Cardiac muscle cell (in vitro differentiated cells and primary cell): ENCODE measurements at places on chromosomes 11 and 22. TPM values are rescaled to one million over a fixed set of nuclear protein-coding genes. Genes with fewer than 3 reads are reported as not detected.

MMP13 gene
- not detected in 2 replicates for polyA plus RNA-seq

IFITM10 gene
- 1.4 TPM in 1 of 2 replicates, not detected in the other for polyA plus RNA-seq

TTC28 gene
- polyA plus RNA-seq = 27.3 and 35.2 TPM in 2 replicates

FAM111A gene
- 1.5 and 5.3 TPM in 2 replicates for polyA plus RNA-seq

TMEM121B gene
- 4.5 and 7.9 TPM in 2 replicates for polyA plus RNA-seq

GRCh38 chr22:28779833-28780232, 7.3 kb downstream of the CCDC117 start:
- no peak for DNase-seq

GRCh38 chr11:26199331-26200095, 132.4 kb upstream of the ANO3 start:
- no peak for DNase-seq

DNA sequence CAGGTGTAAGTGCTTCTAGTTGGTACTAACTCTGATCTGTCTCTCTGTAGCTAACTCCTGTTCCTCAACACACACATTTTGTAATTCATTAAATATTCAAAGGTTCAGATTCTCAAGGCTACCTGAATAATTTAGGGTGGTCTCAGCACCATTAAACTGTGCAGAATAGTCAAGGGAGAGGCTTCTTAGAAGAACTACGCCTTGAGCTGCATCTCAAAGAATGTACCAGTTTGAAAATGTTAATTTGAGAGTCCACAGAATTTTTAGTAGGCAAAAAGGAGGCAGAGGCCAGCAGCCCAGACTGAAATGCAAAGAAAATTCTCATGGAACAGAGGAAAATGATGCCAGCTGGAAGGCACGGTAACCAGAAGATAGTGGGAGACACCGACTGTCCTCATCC, 72.2 kb downstream of the GAB2 start:
- DNase-seq = no peak

GRCh38 chr11:116638463-116638862, 134.3 kb downstream of the BUD13 start:
- DNase-seq = no peak

DNA sequence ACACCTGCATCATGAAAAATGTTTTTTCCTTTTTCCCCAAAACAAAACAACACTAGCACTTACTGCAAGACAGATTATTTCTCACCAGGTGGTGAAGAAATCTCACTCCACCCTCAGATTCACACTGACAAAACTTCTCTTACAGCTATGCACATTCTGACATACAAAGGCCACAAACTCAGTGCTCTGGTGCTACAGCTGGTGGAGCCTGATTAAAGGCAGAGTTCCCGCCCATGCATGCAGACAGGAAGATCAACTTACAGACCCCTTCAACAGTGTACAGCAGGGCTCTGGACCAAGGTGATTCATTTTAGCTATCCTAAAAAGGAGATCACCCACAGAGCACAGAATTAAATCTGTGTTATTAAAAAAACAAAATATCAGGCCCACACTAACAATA, 112.6 kb downstream of the CADM1 start:
- no peak for DNase-seq

DNA sequence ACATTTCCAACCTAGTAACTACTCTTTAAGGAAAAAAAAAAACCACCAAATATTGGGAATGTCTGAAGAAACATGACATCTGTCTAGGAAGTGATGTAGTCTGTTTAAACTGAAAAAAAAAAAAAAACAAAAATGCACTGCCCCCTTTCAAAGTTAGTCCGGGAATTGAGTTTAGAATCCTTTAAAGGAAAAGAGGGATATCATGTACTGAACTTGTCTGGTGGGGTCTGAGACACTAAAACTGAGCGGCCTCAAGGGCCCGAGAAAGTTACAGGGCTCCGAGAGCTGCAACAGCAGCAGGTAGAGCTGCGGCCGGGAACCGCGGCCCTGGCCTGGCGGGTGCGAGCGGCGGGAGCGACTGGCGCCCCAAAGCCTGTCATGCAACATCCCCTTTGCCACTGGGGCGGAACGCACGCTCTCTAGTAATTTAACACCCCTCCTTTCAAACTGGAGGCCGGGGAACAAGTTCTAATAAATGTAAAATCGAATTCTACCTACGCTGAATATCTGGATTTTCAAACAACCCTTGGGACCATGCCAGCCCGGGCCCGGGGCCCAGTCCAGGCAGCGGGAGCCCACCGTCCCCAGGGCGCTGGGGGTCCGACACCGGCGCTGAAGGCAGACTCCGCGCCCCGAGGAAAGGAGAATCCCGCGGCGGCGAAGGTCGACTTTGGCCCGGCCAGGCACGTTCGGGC, 736 bp downstream of the RDX start:
- DNase-seq = peak; percentile 71

- DNase-seq = no peak
These were observed 2.5 kb downstream of the CNIH2 start for GRCh38 chr11:66280428-66280827.

GRCh38 chr11:108933630-108934029, 268.8 kb downstream of the DDX10 start:
- no peak for DNase-seq

GRCh38 chr22:21865041-21865440, 2.4 kb downstream of the MAPK1 start:
- DNase-seq = peak; percentile 20

- DNase-seq = no peak
These were observed 13.4 kb downstream of the CKAP5 start for GRCh38 chr11:46832511-46833214.

DNA sequence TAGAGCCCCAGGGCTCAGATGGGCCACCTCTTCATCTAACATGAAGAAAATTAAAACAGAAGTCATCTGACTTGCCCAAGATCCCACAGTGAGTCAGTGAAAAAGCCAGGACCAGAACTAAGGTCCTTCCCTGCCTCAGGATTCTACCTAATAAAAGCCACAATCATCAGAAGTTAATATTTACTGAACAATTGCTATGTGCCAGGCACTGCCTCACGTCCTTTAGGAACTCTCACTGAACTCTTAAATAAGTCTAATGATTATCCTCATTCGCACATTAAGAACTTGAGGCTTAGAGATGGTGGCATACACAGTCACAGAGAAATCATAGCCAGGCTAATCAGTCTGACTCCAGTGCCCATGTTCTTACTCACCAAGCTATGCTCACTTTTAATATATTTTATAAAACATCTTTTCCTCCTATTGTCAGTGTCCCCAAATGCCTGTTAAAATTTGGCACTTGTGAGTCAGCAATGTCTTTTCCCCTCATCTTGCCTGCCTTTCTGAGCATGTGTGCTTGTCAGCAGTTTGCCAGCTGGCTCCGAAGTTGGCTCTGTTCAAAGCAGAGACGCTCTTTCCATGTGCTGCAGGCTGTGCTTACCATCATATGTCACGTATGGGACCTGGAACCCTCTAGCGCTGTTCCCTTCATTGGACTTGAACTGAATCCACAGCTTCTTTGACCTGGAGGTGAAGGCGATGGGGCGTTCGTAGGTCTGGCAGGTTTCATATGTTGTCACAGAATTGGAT, 21.5 kb upstream of the NRIP3 start:
- DNase-seq = no peak

DNA sequence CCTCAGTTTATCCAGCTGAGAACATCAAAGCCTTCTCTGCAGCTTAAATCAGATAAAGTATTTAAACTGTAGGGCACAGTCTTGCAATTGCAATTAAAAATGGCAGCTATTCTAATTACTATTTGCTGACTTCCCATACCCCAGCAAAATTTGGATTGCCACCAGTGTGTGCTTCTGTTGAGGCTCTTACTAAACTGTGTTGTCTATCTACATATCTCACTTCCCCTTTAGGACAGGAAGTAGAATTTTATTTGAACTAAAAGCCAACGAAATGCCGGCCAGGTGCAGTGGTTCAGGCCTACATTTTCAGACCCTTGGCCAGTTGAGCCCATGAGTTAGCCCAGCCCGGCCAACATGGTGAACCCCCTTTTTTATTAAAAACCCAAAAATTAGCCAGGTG, 7.1 kb downstream of the SAA4 start:
- no peak for DNase-seq

DNA sequence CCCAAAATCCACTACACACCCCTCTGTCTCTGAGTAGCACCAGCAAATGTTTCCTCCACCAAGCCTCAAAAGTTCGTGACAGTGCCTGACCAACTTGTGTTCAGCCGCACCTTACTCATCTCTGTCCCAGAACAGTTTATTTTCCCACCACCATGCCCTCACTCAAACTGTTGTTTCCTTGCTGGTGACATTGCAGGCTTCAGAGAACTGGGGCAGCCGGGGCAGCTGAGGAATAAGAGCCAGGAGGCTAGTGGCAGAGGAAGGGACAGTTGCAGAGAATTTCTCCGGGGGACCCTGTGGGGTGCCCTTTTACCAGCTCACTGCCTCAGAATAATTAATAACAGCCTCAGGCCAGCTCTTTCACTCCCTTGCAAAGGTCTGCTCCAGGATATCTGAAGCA, 709 bp upstream of the KCNE3 start:
- no peak for DNase-seq

- no peak for DNase-seq
These were observed 116.3 kb upstream of the RCN1 start for GRCh38 chr11:31974366-31975136.

DNA sequence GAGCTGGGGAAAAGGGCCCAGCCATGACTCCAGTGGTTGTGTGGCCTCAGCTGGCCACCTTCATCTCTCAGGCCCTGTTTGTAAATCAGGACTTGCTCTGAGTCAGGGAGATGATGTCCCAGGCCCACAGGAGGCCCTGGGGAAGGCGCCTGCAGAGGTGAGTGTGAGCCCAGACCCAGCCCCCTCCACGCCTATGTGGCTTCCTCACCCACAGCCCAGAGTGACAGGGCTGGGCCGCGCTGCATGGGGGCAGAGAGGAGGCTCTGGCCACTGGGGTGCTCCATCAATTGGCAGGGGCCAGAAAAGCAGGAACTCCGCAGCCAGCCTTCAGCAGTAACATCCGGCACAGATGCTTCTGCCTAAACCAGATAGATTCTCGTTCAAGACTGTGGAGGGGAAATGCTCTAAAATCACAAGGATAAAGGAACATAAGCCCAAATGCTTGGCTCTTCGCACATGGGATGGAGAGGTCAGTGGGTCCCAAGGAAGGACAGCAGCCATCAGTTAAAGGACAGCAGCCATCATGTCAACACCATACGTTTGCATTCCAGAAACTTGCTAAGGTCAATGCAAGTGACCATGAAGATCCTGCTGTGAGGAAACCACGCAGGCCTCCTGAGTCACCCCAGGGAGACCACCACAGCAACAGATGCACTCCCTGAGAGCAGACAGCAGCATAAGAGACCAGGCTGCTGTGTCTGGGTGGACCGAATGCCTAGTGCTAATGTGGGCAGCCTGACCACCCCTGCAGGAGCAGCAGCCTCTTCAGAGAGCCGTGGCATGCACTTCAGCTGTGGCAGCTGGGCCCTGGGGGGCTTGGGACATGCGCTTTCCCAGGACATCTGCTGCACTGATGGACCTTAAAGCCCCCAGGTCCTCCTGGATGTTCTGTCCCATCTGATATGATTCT, 28.3 kb downstream of the OSBPL5 start:
- no peak for DNase-seq
